ENCODE measurements at places on chromosomes 5 and 9.

DNA sequence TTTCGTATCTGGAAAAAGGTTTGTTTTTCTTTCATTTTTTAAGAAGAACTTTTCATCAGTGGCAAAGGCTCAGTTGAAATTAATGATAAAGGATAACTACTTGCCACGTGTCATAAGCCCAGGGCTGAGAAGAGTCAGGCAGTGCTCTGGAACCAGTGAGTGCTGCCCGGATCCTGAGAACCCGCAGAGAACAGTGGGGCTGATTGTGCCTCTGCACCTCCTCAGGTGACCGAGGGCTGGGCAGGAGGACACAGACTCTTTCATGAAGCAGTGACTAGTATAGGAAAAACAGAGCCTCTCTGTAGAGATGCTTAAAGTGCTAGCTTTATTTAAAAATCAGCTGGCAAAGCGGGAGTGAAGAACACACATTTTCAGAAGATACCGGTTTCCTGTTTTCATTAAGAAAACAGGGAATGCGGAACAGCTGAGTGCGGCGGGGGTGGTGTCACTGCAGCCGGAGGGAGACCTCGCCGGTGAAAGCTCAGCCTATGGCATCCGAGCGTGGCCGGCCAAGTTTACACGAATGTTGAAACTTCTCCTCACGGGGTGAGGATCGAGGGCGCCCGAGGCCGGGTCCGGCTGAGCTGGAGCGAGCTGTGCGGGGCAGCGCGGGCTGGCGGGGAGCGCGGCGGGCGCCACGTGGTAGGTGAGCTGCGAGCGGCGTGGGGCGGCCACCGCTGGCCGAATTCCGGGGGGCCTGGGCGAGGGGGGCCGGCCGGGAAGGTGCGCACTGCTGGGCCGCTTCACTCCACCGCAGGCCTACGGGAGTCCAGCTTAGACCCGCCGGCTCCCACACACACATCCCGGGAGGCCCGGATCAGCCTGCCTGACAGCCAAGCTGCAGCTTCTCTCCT, 134.7 kb upstream of the DMRT1 start:
- no peak for DNase-seq

DNA sequence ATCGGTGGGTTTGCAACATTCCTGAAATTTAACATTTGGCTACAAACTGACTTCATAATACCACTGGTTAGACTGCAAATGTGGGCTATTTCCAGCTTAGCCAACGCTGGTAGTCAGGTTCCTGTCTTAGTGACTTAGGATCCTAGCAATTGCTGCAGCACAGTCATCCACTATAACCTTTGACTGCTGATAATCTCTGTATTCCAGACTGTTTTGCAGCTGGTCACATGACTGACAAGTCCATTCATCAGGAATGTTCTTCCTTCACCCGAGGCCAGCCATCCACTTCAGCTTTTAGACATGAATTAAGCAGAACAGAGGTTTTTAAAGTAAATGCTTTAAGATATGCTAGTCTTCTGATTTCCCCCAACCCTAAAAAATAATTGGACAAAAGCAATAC, 425.9 kb upstream of the MPDZ start:
- no peak for DNase-seq

DNA sequence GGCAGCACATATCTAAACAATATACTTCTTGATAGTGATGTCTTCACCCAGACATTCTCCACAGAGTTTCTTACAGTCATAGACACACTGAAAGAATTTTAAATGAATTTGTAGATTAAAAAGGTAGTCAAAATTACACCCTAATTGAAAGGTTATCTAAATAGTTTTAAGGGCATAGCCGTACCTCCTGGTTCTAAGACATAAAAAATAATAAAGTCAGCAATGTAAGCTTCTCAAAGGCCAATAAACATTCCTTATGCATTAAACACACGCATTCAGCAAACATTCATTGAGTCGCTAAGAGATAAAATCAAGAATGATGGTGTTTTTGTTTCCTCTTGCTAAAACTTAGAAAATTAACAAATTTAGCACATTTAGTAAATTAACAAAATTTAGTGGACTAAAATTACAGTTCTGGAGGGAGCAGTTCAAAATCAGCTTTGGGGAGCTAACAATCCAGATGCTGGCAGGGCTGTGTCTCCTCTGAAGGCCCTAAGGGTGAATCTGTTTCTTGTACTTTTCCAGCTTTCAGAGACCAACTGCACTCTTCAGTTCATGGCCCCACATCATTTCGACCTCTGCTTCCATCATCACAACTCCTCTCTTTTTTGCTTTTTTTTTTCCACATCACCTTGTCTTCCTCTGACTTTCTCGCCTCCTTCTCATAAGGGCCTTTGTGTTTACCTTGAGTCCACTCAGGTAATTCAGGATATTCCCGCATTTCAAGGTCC, 516.5 kb downstream of the DNAH5 start:
- no peak for DNase-seq

DNA sequence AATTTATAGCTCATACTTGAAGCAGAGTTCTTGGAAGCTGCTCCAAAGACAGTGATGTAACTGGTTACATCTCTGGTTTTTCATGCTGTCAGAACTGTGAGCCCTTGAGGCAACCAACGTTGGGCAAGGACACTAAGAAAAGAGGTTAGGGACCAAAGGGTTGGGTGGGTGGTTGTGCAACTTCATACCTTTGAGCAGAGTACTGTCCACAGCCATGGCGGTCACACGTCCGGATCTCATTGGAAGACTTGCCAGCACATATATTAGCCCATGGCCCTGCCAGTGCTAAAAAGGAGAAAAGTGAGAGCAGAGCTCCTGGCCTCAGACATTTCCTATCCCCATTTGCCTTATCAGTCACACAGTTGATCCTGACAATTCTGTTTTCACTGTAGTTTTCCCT, 2.1 kb downstream of the LECT2 start:
- no peak for DNase-seq

DNA sequence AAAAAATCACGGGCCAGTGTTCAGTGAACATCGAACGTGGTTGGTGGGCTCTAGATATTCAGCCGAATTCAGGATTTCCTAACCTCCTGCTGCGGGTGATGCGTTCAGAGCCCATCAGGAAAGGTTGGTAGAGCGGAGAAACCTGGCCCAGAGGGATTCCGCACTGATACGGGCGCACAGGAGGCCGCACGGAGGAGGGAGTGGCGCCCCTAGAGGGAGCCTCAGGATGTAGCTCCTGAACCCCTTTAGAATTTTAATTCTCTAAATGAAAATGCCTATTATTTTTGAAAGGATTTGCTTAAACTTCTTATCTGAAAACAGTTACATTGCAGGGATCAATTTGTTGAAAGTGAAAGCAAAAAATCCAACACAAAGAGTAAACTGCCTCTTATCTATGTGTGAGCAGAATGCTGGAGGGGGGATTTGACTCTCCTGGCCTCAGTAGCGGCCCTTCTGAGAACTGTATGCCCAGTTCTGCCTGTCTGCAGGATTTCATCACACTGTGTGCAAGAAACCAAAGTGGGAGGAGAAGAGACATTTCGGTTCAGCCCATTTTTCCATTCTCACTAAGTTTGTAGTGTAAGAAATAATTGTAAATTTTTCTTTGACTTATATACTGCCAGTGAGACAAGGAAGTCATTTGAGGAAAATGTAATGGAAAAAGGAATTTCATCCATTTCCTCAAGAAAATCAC, 75.9 kb downstream of the TENT4A start:
- DNase-seq, result no peak

- DNase-seq, result no peak
Observed at GRCh38 chr5:140342287-140342686, 4.1 kb downstream of the HBEGF start.

- DNase-seq, result no peak
Observed at GRCh38 chr9:121976751-121977150, 116.4 kb downstream of the TTLL11 start.

DNA sequence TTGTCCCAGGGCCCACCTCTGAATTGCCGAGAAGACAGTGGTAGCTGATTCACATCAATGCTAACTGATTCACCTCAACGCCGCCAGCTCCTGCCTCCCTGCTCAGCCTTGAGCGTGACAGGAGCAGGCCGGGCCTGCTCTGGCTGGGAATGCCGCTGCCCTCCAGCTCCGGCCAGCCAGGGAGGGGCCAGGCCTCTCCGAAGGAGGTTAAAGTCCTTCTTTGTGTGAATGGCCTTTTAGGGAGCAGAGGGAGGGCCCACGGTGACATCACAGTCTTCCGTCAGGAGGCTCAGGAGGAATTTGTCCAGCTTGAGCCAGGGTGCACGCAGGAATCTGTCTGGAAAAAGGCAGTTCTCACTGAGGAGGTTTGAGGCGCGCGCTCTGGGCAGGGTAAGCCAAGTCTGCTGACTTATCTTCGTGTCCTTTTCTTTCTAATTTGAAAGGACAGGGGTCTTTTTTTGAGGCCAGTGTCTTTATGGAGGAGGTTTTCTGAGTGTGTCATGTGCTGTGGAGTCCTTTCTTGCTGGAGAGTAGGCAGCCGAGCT, 82.7 kb downstream of the C9orf152 start:
- no peak for DNase-seq

GRCh38 chr5:140996060-140996459, 29.8 kb downstream of the PCDHAC2 start:
- no peak for DNase-seq

DNA sequence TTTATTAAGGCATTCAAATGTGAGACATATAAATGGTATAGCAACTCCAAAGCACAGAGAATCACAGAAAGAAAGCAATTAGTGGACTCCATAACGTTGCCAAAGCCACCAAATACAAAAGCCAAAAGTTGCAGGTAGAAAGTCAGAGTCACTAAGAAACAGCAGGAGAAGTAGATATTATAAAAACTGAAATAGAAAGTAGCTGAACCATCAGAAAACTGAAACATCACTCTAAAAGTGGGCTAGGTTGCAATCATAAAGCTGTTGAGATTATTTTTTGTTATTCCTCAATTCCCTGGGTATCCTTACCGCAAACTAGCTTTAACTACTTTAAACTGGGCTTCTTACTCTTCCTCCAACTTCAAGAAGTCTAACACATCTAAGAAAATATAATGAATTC, 108.1 kb upstream of the ARRDC3 start:
- DNase-seq, result no peak

DNA sequence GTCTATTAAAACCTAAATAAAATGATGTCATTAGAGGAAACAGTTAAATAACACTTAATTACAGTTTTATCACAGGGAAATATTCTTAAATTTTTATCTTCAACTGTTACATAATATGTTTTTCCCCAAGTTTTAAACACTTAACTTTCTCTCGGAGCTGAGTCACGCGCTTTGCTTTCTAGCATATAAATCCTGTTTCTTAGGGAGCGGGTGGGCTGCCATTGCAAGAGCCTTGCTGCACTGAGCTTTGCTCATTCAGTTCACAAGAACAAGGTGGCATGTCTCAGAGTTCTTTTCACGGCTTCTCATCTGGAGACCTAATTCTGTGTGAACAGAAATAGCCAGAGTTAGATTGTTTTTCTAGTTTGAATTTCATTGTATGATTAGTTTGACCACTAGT, 166.1 kb downstream of the ZSWIM6 start:
- DNase-seq, result no peak

DNA sequence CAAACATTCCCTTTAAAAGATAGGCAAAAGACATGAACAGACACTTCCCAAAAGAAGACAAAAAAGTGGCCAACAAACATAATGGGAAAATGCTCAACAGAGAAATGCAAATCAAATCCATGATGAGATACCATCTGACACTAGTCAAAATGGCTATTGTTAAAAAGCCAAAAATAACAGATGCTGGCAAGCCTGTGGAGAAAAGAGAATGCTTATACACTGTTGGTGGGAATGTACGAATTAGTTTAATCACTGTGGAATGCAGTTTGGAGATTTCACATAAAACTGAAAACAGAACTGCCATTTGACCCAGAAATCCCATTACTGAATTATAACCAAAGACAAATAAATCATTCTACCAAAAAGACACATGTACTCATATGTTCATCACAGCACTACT, 58.3 kb upstream of the WDR41 start:
- DNase-seq, result no peak

DNA sequence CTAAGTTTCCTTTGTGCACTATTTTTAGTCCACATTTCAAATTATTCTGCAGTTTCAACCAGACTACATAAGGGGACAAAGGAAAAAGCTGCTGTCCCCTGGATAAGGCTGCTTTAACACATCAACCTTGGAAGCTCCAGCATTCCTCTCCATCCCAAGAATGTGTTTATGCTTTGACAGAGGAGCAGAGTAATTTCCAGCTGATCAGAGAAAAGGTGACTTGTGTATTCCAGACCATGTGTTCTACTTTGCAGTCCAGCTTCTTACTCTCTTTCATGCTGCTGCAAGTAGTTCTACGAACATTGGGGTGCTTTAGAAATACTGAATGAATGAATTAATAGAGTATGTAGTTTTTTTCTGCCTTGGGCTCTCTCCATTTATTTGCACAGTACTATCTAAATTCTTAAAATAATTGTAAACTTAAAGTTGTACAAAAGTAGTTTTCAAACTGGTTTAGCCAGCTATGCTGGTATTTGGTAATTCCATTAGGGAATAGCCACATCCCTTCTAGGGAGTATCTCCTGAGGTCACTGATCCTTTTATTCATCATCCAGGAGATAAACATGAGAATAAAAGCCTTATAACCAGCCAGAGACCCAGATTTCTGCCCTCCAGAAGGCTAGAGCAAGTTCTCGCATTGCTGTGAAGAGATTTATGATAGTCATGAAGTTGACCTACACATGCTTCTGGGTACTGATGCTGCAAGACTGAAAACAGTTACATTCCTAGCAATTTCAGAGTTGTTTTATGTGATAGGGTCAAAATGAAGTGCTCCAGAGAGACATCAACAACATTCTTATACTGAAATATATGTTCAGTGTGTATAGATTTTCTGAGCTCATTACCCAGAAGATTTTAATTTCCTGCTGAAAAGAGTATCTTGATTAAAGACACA, 215.2 kb downstream of the COMMD10 start:
- no peak for DNase-seq

- no peak for DNase-seq
Observed at GRCh38 chr5:5932824-5933223, 445.5 kb downstream of the MED10 start.

GRCh38 chr5:103216697-103217096, 41.9 kb upstream of the MACIR start:
- no peak for DNase-seq

DNA sequence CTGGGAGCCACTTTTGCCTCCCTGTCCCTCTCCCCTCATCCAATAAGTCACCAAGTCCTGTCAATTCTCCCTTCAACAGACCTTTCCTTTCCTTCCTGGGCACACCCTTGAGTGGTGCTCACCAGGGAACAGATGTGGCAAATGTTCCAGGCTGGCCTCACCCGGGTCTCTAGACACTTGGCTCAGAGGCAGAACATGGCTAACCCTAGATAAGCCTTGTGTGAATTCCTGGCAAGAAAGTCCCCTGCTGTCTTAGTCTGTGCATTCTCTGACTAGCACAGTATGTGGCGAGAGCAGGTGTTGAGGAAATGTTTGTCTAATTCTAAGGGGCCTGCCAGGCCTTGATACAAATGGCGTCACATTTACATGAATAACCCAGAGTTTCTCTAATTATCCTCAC, 41.2 kb upstream of the PTGS1 start:
- no peak for DNase-seq

DNA sequence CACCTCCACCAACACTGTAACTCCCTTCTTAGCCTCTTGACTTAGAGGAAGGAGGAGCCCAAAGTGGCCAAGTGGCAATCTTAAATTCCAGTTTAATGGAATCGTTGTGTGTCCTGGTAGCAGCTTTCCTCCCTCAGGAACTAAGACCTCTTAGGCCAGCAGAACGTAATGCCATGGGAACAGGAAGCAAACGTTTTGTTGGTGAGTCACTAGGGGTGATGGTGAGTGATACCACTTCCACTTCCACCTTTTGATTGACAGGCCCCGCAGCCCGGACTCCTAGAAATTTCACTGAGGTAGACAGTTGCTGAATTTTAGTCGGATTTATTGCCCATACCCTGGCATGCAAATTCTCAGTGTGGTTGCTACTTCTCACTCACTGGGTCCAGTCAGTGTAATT, 94.2 kb upstream of the FBN2 start:
- DNase-seq, result no peak
